Mucosa of gallbladder (tissue), 1 donor: ENCODE measurements at places on chromosomes 16 and 17. TPM values are rescaled to one million over a fixed set of nuclear protein-coding genes. Genes with fewer than 3 reads are reported as not detected.

MLKL gene
- 12.8 TPM for total RNA-seq

ITGA3 gene
- total RNA-seq = 134 TPM

DNAJC7 gene
- 69.8 TPM for total RNA-seq

ST6GALNAC2 gene
- total RNA-seq = 2.4 TPM

CYBC1 gene
- 114 TPM for total RNA-seq

EVI2B gene
- 13.0 TPM for total RNA-seq

KRT31 gene
- total RNA-seq = not detected

RASD1 gene
- total RNA-seq = 4.6 TPM

TBC1D3E gene
- total RNA-seq = not detected

PRSS21 gene
- total RNA-seq = 4.4 TPM

KRT28 gene
- not detected for total RNA-seq

TPSG1 gene
- total RNA-seq = 1.6 TPM

GRAPL gene
- 9.2 TPM for total RNA-seq

OTOA gene
- 0.46 TPM for total RNA-seq

PSMD7 gene
- 64.3 TPM for total RNA-seq

CDRT15L2 gene
- total RNA-seq = not detected

HSF4 gene
- total RNA-seq = 51.3 TPM

ZFP3 gene
- total RNA-seq = 8.7 TPM

CDRT15 gene
- total RNA-seq = not detected

SPIRE2 gene
- total RNA-seq = 19.9 TPM

OR1F1 gene
- not detected for total RNA-seq

ZSCAN10 gene
- 0.37 TPM for total RNA-seq

PDIA2 gene
- total RNA-seq = 1.3 TPM

PCGF2 gene
- 52.3 TPM for total RNA-seq

NXPH3 gene
- 2.9 TPM for total RNA-seq

MMP28 gene
- total RNA-seq = 32.8 TPM

KRTAP2-3 gene
- total RNA-seq = not detected

STH gene
- total RNA-seq = not detected

ZFPM1 gene
- total RNA-seq = 72.0 TPM

SPN gene
- total RNA-seq = 9.0 TPM

CDK12 gene
- 56.9 TPM for total RNA-seq

OR3A3 gene
- total RNA-seq = not detected

CDH8 gene
- 0.43 TPM for total RNA-seq

ARHGAP44 gene
- total RNA-seq = 40.9 TPM

KRTAP9-8 gene
- total RNA-seq = not detected

PRRT2 gene
- total RNA-seq = 20.8 TPM

CLEC18C gene
- total RNA-seq = 0.98 TPM

SCGB1C2 gene
- total RNA-seq = not detected

WFDC1 gene
- total RNA-seq = 92.6 TPM

VTN gene
- total RNA-seq = 424 TPM

TAC4 gene
- not detected for total RNA-seq

CD300A gene
- 15.2 TPM for total RNA-seq

MYH13 gene
- total RNA-seq = not detected

PRR29 gene
- total RNA-seq = 0.26 TPM

SERPINF2 gene
- 2.9 TPM for total RNA-seq

STARD3 gene
- total RNA-seq = 82.2 TPM

KRT33B gene
- not detected for total RNA-seq

BEAN1 gene
- total RNA-seq = 0.35 TPM

ZNF778 gene
- total RNA-seq = 13.2 TPM

SLFN14 gene
- not detected for total RNA-seq

FCSK gene
- 38.0 TPM for total RNA-seq

TP53TG3 gene
- not detected for total RNA-seq

KRT13 gene
- total RNA-seq = 0.40 TPM

CCL4L2 gene
- 23.7 TPM for total RNA-seq

G6PC1 gene
- total RNA-seq = 17.3 TPM

NPB gene
- 0.55 TPM for total RNA-seq

ASB16 gene
- total RNA-seq = 0.58 TPM
